ENCODE measurements at places on chromosomes 5 and 9. TPM values are rescaled to one million over a fixed set of nuclear protein-coding genes. Genes with fewer than 3 reads are reported as not detected.

PCDHGA12 gene
- 3.0 TPM for total RNA-seq

TMEM141 gene
- 43.2 TPM for total RNA-seq

TAF11L10 gene
- total RNA-seq = not detected

DMRT2 gene
- 22.5 TPM for total RNA-seq

NUTM2G gene
- total RNA-seq = not detected

C5orf52 gene
- total RNA-seq = not detected

CARTPT gene
- not detected for total RNA-seq

IFNA21 gene
- total RNA-seq = not detected
